Non-pigmented ciliary epithelial cell (primary cell): ENCODE measurements at places on chromosomes 3 and 15.

GRCh38 chr15:35123743-35124142 is 38.6 kb upstream of the NANOGP8 start:
- no peak for DNase-seq

GRCh38 chr15:100986158-100986896 is 67.2 kb downstream of the LRRK1 start:
- no peak for DNase-seq

DNA sequence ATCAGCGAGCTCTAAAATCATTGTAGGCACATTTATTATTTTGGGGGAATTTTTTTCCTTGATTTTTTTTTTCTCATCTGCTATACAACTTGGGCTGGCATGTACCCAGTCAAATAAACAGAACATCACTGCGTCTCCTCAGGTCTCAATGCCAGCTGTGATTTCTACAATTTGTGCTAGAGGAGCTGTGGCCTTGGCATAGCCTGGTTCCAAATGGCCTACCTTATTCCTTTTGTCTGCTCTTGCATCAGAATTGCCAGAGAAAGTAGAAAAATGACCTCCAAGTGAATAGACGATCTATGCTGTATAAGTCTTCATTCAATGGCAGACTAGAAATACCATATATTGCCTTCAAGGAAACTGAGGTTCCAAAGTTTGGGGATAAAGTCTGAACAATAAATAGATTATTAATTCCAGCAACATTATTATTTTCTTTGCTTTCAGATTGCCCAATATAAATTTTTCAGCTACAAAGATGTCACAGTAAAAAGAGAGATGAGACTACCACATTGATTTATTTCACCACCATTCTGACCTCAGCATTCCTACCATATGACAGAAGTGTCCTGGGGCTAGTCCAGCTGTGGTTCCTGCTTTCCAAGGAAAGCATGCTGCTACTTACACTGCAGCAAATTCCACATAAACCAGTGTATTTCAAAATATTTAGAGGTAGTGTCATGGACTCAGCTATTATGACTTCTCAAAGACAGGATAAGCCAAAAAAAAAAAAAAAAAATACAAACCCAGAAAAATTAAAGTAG is 493.9 kb upstream of the ZNF385D start:
- peak; percentile 79 for DNase-seq

DNA sequence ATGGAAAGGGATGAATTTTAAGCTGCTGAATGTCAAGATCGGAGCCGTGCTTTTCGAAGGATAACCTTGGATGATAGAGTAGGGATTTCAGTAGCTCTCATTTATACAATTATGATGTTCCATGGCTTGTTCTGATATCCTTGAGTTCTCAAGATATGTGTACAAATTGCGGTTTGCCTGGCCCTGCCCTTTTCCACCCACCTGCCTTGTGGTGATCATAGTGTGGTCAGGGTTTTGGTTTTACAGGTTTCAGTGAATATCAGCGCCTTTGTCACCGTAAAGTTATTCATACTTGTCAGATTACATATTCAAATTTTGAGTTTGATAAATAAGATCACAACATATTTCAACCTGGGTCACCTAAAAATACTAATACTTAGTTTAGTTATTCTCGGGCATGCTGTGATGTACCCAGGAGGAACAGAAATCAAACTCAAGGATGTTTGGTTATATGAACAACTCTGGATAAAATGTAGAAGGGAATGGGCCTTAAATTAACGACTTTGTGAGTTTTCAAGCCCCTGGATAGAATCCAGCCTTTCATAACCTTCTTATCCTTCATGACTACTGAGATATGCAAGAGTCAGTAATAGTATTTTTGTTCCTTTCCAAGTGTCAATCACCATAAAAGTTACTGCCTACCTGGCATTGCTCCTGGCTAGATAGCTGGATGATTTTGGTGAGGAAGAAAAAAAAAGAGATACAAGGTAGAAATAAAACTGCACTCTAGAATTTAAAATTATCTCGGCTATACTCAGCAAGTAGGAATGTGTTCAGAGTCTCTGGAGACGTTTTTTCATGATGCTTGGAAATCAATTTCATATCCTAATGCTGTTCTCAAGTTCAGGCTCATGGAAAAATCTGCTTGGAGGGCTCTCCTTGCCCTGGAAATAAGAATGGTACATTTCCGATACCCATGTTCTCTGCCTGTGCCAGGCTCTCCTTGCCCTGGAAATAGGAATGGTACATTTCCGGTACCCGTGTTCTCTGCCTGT is 209.2 kb upstream of the TPRG1 start:
- no peak for DNase-seq

GRCh38 chr15:68583936-68584755 is 5.4 kb downstream of the CORO2B start:
- DNase-seq: no peak

DNA sequence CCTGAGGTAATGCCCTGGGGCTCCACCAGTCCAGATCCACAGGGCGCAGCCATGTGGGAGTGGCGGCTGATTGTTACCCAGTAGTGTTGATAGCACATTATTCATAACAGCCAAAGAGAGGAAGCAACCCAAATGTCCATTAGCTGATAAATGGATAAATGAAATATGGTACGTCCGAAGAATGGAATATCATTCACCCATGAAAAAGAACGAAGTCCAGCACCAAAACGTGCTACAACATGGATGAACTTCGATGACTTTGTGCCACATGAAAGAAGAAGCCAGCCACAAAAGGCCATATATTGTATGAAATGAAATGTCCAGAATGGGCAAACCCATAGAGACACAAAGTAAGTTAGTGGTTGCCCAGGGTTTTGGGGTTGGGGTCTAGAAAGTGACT is 6.4 kb downstream of the SMAD6 start:
- DNase-seq: no peak

- no peak for DNase-seq
Measured at GRCh38 chr3:135929670-135930069, 35.9 kb upstream of the PPP2R3A start.

GRCh38 chr15:80967451-80967850 is 22.2 kb downstream of the MESD start:
- peak; percentile 62 for DNase-seq

DNA sequence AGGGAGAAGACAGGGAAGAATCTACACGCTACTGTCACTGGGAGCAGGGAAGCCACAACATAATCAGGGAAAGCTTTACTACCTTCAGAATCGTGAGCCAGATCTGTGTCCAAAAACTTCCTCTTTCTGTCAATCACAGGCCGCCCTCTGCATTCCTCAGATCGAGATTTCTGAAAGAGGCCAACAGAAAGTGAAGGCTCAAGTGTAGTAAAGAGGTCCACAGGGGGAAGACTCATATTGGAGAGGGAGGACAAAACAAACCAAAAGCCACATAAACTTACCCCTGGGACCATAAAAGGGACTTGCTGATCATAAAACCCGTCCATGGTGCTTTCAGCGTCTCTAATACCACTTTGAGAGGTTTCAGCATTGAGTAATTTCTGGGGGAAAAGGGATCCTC is 3.3 kb downstream of the ETV5 start:
- DNase-seq: no peak
